Activated effector memory CD4-positive, alpha-beta T cell treated with anti-CD3 and anti-CD28 coated beads, Interleukin-2, amount 50 U/mL, for 16 hours (primary cell): ENCODE measurements at places on chromosomes 2 and 18.

DNA sequence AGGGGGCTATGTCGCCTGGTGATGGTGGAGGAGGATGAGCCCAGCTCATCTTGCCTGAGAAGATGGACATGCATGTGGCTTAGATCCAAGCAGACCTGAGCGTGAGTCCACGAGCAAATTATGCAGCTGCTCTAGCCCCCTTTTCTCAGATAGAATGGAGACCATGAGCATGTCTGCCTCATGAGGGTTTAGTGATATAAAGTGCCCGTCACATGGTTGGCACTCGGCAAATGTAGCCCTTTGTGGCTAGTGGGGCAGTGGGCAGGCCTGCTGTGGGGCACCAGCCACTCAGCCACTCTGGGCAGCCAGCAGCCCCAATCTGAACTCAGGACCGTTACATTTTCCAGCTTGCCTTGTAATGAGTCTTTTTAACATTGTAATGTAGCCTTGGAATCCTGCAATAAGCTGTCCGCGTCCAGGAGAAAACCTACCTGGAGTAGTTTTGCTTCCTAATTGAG is 92.1 kb upstream of the HS6ST1 start:
- peak; percentile 51 for DNase-seq

DNA sequence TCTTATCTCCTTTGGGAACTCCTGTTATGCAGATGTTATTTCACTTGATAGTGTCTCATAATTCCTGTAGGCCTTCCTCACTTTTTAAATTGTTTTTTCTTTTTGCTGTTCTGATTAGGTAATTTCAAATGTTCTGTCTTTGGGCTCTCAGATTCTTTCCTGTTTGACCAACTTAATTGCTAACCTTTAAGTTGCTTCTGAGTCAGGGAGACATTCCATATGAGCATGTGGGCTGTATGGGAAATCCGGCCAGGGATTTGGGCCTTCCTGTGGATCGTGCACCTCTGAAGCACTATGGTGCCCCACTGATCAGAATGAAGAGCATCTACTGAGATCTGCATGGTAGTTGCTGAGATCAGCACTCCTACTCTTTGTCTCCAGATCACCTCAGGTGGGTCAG is 44.7 kb upstream of the REEP1 start:
- DNase-seq, result no peak

- no peak for DNase-seq
Observed at GRCh38 chr2:100109986-100110613, 32.3 kb downstream of the AFF3 start.

DNA sequence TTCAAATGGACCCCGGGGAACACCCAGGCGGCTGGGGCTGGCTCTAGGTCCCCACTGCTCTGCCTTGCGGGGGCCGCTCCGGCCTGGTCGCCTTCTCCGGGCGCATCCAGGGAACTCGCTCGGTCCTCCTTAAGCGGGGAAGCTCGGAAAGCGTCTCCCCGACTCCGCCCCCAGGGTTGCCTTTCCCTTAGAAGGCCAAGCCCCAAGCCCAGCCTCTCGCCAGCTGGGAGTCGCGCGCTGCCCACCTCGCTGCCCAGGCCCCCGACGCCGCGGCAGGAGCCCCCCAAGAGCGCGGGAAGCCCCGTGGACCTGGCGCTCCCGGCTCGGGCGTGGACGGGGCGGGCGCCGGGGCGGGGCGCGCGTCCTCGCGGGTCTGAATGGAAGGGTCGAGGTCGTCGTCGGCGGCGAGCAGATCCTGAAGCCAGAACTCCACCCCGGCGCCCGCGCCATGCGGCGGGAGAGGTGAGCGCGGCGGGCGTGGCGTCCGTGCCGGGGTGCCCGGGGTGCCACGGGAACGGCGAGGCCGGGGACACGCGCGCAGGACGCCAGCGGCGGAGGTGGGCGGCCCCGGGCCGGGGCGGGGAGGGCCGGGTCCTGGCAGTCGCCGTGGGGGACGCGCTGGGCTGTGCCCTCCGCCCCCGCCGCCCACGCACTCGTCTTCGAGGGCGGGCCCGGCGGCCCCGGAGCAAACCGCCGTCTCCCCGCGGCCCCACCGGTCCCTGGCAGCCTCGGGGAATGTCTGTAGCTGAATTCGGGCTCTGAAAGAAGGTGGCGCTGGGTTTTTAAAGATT is at the start of gene BOK:
Gene BOK (plus strand): TSS at position 214 of the 791 bp plus-strand sequence. CDS start 739 bp downstream, outside the sequence.
- no peak for DNase-seq

GRCh38 chr2:135163901-135164300 is 111.8 kb downstream of the RAB3GAP1 start:
- no peak for DNase-seq

DNA sequence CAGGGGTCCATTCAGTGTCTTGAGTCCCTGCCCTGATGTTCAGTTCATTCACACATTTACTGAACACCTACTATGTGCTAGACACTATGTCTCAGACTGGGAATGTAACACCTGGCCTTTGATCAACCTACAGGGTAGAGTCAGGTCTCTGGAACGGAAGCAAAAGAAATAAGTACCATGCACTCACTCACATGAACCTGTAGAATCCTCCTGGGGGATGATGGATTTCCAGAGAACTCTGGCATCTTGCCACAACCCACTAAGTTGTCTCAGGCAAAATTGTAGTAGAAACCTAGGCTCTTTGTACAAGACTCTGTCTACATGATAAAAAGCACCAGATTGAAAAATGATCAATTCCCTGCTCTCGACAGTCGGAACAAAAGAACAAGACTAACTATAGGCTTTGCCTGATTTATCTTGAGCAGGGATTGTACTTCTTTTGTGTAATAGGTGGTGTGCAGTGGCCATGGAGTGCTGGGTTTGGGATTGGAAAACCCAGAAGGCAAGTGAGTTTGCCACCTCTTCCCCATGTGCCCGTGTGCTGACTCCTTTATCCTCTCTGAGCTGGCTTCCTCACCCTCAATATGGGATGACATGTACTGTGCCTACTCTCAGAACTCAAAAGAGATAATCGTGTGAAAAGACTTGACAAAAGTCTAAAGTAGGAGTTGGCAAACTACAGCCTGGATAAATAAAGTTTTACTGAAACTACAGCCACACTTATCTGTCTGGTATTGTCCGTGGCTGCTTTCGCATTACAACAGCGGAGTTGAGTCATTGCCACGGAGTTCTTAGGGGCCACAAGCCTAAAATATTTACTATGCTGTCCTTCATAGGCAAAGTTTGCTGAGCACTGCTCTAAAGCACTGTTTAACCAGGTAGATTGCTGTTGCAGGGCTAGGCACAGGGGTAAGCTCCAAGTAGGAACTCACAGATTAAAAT is 4.4 kb downstream of the CAPN14 start:
- no peak for DNase-seq

DNA sequence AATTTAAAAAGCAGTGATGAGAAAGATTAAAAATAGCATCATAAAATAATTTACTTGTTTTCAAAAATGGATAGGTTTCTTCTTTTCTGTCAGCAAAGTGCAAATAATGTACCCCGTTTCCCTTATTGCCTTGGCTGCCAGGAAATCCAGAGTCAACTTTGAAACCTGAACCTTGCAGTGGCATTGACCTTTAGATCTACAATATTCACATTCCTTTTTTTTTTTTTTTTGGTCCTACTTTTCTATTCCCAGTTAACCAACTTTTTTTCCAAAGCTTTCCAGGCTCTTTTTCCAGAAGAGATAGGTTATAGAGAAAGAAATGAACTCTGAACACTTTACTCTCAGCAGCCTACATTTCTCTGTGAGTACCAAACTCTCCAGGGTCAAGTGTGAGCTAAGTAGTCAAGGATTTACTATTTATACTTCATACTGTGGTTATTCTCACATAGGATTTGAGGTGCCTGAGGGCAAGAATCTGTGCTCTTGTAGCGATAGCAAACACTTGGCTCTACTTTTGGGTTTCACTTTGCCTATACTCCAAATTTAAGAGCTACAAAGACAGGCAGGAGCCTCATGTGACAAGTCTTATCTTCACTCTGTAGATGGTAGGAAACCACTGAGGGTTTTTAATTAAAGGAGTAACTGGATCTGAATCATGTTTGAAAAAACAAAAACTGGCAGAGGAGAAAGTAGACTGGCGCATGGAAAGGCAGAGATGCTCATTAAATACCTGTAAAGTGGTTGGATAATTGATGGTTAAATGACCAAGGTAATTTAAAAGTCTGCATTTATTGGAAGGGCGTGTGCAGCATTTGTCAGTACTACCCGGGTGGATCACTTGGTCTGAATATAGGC is 63.2 kb upstream of the TMEM17 start:
- DNase-seq, result no peak

- peak; percentile 14 for DNase-seq
Observed at GRCh38 chr2:8654483-8654882, 27.4 kb upstream of the ID2 start.

GRCh38 chr2:144170179-144170578 is 349.7 kb downstream of the ZEB2 start:
- DNase-seq, result no peak

- no peak for DNase-seq
Observed at GRCh38 chr2:32067549-32067948, 4.2 kb downstream of the SPAST start.

GRCh38 chr2:29606104-29607037 is 315.0 kb downstream of the ALK start:
- DNase-seq, result no peak

- no peak for DNase-seq
Observed at GRCh38 chr2:112910219-112910618, 746 bp upstream of the IL37 start.

GRCh38 chr2:46097714-46098480 is 199.3 kb upstream of the EPAS1 start:
- no peak for DNase-seq

GRCh38 chr18:49786019-49786720 is 27.2 kb downstream of the ACAA2 start:
- DNase-seq, result no peak

DNA sequence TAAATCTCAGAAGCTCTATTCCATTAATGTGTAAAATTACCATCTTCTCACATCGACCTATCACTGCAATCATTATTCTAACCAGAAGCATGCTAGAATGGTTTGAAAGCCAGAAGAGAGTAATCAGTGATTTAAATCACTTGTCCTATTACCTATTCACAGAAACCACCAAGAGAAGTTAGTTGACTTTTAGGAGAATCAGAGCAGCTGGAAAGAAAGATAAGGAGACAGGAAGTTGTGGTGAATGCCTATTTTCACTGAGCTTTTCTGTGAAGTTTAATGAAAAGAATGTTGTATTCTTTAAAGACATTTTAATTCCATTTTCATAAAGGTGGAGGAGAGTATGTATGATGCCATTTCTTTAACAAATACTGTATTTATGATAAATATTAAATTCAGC is 352.6 kb upstream of the CRIM1 start:
- DNase-seq, result no peak

DNA sequence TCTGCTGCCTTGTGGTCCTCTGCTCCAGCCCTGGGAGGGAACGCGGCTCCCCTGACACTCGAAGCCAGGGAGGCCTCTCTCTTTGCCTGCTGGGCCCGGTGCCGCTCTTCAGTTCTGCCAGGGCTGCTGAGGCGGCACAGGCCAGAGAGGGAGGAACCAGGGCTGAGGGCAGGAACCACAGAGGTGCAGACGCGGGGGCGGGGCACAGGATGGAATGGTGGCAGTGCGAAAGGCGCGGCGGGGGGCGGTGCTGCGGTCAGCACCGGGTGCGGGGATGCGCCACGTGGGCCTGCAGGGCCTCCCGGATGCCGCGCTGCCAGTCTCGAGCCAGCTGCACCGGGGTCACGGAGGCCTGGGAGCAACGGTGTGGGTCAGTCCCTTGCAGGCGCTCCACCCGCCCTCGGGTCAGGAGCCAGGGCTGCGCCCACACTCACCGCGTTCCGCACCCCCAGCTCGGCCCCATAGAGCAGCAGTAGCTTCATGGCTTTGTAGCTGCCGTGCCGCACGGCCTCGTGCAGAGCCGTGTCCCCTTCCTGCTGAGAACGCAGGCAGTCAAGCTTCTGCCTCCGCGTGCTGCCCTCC is 4.4 kb downstream of the ANKRD23 start:
- DNase-seq, result peak; percentile 93

- no peak for DNase-seq
Observed at GRCh38 chr2:208245746-208246145, 9.1 kb downstream of the IDH1 start.

DNA sequence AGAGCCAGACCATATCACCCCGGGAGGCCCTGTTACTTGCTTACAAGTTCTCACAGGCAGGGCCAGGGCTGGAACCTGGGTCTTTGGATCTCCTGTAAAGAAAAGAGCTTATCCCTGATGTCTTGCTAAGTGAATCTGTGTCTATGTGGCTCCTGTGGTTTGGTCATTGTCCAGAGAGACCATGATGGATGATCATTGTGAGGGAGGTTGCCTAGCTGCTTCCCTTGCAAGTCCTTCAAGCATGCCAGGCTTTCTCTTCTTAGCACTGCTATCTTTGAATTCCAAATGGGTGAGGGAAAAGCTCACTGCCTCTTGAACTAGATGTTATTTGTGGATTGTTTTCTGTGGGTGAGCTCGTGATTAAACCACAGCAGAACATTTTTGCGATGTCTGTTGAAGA is 151.6 kb downstream of the FSHR start:
- DNase-seq, result no peak

GRCh38 chr18:9526458-9526857 is 51.1 kb downstream of the RALBP1 start:
- DNase-seq, result no peak

DNA sequence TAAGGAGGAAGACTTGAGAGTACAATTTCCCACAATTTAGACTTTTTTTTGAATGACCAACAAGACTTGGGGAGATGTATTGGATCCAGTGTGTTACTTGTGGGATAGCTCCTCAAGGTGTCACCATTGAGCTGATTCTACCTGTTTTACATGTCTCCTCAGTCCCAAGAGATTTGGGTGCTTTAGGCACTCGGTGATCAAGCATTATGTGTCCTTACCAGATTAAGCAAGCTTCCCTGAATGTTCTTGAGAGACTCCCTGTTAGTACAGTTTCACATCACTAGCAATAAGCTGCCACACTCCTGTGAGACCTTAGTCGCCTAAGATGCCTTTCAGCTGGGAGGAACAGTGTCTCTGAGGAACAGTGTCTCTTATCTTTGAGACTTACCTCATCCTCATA is 384.3 kb upstream of the SYT4 start:
- no peak for DNase-seq

DNA sequence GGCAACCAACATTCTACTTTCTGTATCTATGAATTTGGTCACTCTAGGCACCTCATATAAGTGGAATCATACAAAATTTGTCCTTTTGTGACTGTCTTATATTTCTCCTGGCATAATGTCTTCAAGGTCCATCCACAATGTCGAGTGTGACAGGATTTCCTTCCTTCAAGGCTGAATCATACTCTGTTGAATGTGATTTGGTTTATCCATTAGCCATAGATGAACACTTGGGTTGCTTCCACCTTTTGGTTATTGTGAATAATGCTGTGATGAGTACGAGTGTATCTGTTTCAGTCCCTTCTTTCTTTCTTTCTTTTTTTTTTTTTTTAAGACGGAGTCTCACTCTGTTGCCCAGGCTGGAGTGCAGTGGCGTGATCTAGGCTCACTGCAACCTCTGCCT is 311.3 kb downstream of the TGIF1 start:
- no peak for DNase-seq

- DNase-seq, result no peak
Observed at GRCh38 chr2:79638410-79638809, 125.6 kb downstream of the CTNNA2 start.

DNA sequence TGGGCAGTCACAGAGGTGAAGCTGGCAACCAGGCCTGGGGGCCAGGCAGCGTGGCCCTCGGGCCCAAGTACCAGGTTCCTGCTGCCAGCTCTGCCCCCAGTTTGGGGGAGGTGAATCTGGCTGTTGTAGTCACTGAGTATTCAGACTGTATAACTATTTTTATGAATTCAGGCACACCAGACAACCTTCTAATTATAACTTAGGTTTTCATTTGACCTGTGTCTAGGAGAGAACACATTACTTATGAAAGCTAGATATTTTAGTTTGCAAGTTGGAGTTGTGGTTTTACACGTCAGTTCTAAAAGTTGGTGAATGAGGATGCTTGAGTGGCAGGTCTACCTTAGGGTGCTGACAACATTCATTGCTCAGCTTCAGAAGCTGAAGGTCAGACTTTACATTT is 71.7 kb downstream of the LIMS1 start:
- no peak for DNase-seq
